ENCODE measurements at places on chromosomes 4 and X. TPM values are rescaled to one million over a fixed set of nuclear protein-coding genes. Genes with fewer than 3 reads are reported as not detected.

GRCh38 chr4:40630335-40631021 lies 814 bp upstream of the RBM47 start:
- no peaks in the 10 kb centered on the region for H3K27me3 ChIP-seq
- DNase-seq = peak; percentile 46
- no peaks in the 10 kb centered on the region for H3K36me3 ChIP-seq
- H3K4me3 ChIP-seq = peak overlapping the region; percentile 94
- no peaks in the 10 kb centered on the region for H3K4me1 ChIP-seq
- H3K27ac ChIP-seq = peak overlapping the region; percentile 92

DNA sequence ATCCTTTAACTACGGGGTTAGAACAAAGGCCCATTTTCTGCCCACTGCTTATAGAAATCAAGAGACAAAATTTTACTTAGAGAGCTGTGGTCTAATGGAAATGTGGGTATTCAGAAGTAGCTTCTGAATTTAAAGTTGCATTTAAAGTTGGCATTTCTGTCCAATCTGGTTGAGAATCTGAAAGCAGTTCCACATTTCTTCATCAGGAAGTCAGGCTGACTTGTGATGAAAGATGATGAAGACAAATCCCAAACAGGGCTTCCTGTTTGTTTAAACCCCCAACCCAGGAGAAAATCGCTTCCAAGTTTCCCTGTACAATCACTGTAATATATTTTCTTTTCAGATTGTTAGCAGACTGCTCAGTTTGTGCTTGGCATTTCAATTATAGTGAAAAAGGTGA lies 345.3 kb downstream of the SPRY1 start:
- no peak overlapping the region for H3K27ac ChIP-seq
- H3K36me3 ChIP-seq = no peaks in the 10 kb centered on the region
- DNase-seq = no peak
- H3K4me3 ChIP-seq = no peak overlapping the region

The GPR119 gene
- not detected for total RNA-seq

The ALB gene
- total RNA-seq = 37,224 TPM

GRCh38 chrX:20128670-20129069 lies 12.0 kb upstream of the MAP7D2 start:
- no peak overlapping the region for H3K27ac ChIP-seq
- no peak for DNase-seq
- H3K4me1 ChIP-seq = no peaks in the 10 kb centered on the region
- peaks cover 16% of the 10 kb centered on the region for H3K36me3 ChIP-seq

DNA sequence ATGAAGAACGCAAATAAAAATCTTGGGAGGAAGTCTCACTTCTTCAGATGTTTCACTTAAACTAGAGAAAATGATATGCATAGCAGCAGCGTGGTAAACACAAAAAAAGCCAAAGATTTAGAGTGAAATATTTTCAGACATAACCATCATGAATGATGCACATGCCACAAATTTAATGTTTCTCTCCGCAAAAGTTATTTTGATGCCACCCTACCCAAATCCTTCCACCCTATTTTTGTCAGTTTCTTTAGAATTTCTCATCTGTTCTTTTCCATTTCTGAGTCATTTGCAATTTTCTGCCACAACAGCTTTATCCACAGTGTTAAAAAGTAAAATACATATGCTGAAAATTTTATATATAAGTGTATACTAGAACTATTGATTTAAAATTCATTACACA lies 1663.7 kb upstream of the ADGRL3 start:
- no peaks in the 10 kb centered on the region for H3K27me3 ChIP-seq
- H3K27ac ChIP-seq = no peak overlapping the region
- H3K4me3 ChIP-seq = no peak overlapping the region
- H3K36me3 ChIP-seq = no peaks in the 10 kb centered on the region

DNA sequence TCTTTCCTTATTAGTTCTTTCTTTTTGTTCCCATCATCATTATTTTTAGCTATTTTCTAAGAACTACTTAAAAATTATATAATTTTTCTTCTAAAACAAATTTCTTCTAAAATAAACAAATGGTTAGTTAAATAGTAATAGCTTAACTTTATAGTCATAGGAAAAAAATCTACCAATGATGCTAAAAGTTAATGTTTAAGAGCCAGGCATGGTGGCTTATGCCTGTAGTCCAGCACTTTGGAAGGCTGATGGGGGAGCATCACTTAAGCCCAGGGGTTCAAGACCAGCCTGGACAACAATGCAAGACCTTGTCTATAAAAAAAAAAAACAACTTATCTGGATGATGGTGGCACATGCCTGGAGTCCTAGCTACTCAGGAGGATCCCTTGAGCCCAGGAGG lies 127.1 kb upstream of the ANXA3 start:
- DNase-seq = no peak
- H3K36me3 ChIP-seq = no peaks in the 10 kb centered on the region
- no peak overlapping the region for H3K4me3 ChIP-seq
- no peaks in the 10 kb centered on the region for H3K4me1 ChIP-seq

DNA sequence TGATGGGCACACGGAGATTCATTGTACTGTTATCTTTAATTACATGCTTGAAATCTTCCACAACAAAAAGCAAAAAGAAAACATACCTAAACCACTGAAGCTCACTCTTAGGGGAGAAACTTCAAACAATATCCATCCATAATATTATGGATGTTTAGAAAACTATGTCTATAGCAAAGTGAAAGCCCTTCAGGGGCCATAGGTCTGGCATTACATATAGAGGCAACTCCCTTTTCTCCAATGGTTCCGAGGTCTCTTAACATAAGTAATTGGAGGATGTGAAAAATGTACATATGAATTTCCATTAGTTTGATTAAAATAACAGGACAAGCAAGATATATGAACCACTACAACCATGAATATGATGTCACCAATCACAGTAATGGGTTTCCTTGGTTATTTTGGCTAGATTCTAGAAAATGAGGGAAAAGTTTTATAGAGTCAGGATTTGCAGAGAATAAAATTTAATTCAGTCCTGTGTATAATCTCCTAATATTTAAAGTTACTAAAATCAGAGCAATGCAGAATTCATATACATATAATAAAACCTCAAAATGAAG lies 10.8 kb downstream of the UGDH start:
- H3K27me3 ChIP-seq = no peaks in the 10 kb centered on the region
- no peak overlapping the region for H3K27ac ChIP-seq
- peaks cover 4% of the 10 kb centered on the region for H3K4me1 ChIP-seq
- DNase-seq = no peak

The UBA6 gene
- total RNA-seq = 122 TPM

DNA sequence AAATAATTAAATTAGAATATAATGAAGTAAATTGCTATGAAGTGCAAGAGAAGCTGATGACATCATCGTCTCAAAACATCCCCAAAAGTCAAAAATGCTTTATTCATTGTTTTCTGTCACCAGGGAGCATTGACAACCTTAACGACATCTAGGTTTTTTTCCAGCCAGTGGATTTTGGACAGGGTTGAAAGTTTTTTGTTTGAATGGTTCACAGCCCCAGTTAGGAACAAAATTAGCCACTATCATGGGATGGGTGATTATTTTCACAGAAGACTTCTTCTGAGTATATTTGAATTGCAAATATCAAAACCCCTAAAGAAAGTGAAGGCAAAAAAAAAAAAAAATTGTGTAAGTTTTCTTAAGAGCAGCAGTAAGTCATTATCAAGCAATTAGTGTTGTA lies 826.1 kb downstream of the STPG2 start:
- H3K4me1 ChIP-seq = no peaks in the 10 kb centered on the region
- no peaks in the 10 kb centered on the region for H3K36me3 ChIP-seq
- H3K4me3 ChIP-seq = no peak overlapping the region
- H3K27me3 ChIP-seq = no peaks in the 10 kb centered on the region
- no peak for DNase-seq
- no peak overlapping the region for H3K27ac ChIP-seq

DNA sequence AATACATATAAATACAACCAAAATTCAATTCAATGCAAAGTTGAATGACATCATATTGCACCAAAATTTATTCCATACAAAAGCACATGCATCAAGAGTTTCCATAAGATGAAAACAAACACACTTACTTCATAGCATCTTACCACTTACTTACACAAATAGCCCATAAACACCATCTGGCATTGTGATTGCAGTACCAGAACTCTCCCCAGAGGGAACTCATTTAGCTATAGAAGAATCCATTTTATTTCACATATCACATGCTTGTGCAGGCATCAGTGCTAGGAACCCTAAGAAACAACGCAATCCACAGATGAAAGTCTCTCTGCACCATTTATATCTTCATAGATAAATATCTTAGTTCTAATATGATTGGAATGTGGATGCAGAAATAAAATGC lies 77.9 kb downstream of the SLC7A11 start:
- no peaks in the 10 kb centered on the region for H3K36me3 ChIP-seq
- no peak overlapping the region for H3K4me3 ChIP-seq

GRCh38 chr4:850323-850945 lies 24.5 kb upstream of the CPLX1 start:
- no peaks in the 10 kb centered on the region for H3K4me1 ChIP-seq
- no peak for DNase-seq
- H3K36me3 ChIP-seq = peaks cover 36% of the 10 kb centered on the region
- H3K4me3 ChIP-seq = no peak overlapping the region

DNA sequence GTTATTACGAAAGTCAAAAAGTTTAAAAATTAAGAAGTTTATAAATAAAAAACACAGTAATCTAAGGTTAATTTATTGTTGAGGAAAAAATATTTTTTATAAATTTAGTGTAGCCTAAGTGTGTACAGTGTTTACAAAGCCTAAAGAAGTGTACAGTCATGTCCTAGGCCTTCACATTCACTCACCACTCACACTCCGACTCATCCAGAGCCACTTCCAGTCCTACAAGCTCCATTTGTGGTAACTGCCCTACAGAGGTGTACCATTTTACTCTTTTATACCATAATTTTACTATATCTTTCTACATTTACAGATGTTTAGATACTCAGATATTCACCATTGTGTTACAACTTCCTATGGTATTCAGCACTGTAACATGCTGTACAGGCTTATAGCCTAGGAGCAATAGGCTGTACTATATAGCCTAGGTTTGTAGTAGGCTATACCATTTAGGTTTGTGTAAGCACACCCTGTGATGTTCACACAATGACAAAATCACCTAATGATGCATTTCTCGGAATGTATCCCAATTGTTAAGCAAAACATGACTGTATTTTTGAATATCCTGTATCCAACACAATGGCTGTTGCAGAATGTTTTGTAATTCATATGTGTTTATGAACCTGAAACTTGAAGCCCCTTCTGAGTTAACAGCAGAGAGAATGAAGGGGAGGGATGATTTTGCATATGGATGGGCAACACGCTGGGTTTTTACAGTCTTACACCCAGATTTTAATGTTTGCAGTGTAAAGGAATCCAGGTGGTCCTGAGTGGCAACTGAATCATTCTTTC lies 3.1 kb downstream of the PPBP start:
- H3K36me3 ChIP-seq = no peaks in the 10 kb centered on the region
- no peak for DNase-seq
- H3K27ac ChIP-seq = no peak overlapping the region
- H3K27me3 ChIP-seq = no peaks in the 10 kb centered on the region

The PDK3 gene
- total RNA-seq = 14.0 TPM

The PDE5A gene
- total RNA-seq = 3.8 TPM

The IL2 gene
- total RNA-seq = not detected

- DNase-seq = no peak
- no peaks in the 10 kb centered on the region for H3K27me3 ChIP-seq
- no peaks in the 10 kb centered on the region for H3K36me3 ChIP-seq
- H3K27ac ChIP-seq = no peak overlapping the region
- no peaks in the 10 kb centered on the region for H3K4me1 ChIP-seq
- no peak overlapping the region for H3K4me3 ChIP-seq
These were observed 466.0 kb downstream of the IDS start for GRCh38 chrX:149039057-149039456.

GRCh38 chrX:136847874-136848273 lies 32.7 kb downstream of the RBMX start:
- H3K36me3 ChIP-seq = no peaks in the 10 kb centered on the region
- no peak overlapping the region for H3K27ac ChIP-seq
- no peak for DNase-seq
- no peaks in the 10 kb centered on the region for H3K4me1 ChIP-seq

DNA sequence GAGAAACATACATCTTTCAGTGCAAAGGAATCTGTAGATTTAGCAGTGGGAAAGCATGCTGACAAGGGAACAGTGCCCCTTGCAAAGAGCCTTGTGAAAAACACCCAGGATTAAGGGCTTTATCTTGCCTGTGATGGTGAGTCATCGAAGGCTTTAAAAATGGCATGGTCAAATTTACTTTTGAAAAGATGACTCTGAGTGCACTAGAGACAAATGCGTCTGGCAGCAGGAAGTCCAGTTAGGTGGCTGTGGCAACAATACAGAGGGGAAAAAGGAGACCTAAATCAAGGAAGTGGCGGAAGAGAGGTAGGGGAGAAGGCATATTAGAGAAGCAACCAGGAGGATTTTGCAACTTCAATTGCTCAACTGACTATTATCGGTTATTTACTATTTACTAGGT lies 472.6 kb upstream of the CPEB2 start:
- no peaks in the 10 kb centered on the region for H3K36me3 ChIP-seq
- H3K27ac ChIP-seq = no peak overlapping the region

The FNIP2 gene
- 88.7 TPM for total RNA-seq

The TFE3 gene
- 17.1 TPM for total RNA-seq

- no peaks in the 10 kb centered on the region for H3K27me3 ChIP-seq
- DNase-seq = no peak
- no peaks in the 10 kb centered on the region for H3K4me1 ChIP-seq
- no peaks in the 10 kb centered on the region for H3K36me3 ChIP-seq
- no peak overlapping the region for H3K4me3 ChIP-seq
These were observed 9.0 kb downstream of the CSN3 start for GRCh38 chr4:70251250-70251944.

The NLRP2B gene
- not detected for total RNA-seq

GRCh38 chrX:50036426-50036825 lies 114.0 kb downstream of the CLCN5 start:
- H3K4me3 ChIP-seq = no peak overlapping the region
- H3K27ac ChIP-seq = no peak overlapping the region
- H3K27me3 ChIP-seq = no peaks in the 10 kb centered on the region

The PCSK1N gene
- 0.08 TPM for total RNA-seq

The GPR143 gene
- total RNA-seq = 0.33 TPM

The CYP4V2 gene
- 119 TPM for total RNA-seq

DNA sequence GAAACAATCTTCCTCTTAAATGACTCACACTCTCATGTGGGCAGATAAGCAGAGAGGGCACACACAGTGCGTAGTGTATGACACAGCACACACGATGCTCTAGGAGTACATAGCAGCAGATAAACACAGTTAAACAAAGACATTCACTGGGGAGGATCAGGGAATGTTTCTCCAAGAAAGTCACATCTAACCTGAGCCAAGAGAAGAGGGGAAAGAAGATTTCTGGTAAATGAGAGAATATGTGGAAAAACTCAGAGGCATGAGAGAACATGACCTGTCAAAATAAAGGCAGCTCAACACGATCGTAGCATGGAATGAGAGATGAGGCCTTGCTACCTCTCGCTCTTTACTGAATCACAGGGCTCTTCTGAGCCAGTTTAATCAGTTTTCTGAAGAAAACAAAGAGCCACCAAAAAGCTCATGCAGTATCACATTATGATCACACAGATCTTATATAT lies 251.0 kb downstream of the ANK2 start:
- no peaks in the 10 kb centered on the region for H3K4me1 ChIP-seq
- no peak overlapping the region for H3K4me3 ChIP-seq
- no peak for DNase-seq

- H3K4me3 ChIP-seq = no peak overlapping the region
- H3K4me1 ChIP-seq = no peaks in the 10 kb centered on the region
- H3K27me3 ChIP-seq = no peaks in the 10 kb centered on the region
- no peak for DNase-seq
- no peaks in the 10 kb centered on the region for H3K36me3 ChIP-seq
These were observed 339.5 kb downstream of the DHX15 start for GRCh38 chr4:24244663-24245490.

The POU3F4 gene
- total RNA-seq = not detected

- no peak overlapping the region for H3K27ac ChIP-seq
- no peak overlapping the region for H3K4me3 ChIP-seq
- H3K27me3 ChIP-seq = no peaks in the 10 kb centered on the region
- DNase-seq = no peak
- no peaks in the 10 kb centered on the region for H3K36me3 ChIP-seq
- no peaks in the 10 kb centered on the region for H3K4me1 ChIP-seq
These were observed 9.3 kb upstream of the PRMT9 start for GRCh38 chr4:147693218-147693617.
